Kidney epithelial cell (primary cell): ENCODE measurements at places on chromosomes 11 and 22. TPM values are rescaled to one million over a fixed set of nuclear protein-coding genes. Genes with fewer than 3 reads are reported as not detected.

DNA sequence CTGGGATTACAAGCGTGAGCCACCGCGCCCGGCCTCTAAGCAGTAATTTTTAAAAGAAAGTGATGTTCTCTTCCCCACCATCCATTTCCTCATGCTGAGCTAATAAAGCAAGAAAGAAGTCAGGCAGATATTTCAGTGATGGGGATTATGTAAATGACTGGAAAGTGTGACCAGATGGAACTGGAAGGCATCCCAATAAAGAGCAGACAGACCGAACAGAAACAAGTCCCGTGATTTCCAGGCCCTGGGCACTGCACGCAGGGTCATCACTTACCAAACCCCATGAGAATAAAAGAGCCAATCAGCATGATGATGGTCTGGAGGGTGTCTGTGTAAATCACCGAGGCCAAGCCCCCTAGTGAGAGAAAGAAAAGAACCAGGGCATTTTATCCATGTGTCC is 18.2 kb downstream of the SLC5A4 start:
- no peak for DNase-seq

Gene OR8K5
- total RNA-seq, result not detected in 2 replicates

- DNase-seq, result no peak
Observed at GRCh38 chr11:16382638-16383380, 26.5 kb upstream of the SOX6 start.

Gene APOA1
- not detected in 2 replicates for total RNA-seq

- peak; percentile 99 for DNase-seq
Observed at GRCh38 chr11:12182676-12183541, 72.5 kb downstream of the MICAL2 start.

DNA sequence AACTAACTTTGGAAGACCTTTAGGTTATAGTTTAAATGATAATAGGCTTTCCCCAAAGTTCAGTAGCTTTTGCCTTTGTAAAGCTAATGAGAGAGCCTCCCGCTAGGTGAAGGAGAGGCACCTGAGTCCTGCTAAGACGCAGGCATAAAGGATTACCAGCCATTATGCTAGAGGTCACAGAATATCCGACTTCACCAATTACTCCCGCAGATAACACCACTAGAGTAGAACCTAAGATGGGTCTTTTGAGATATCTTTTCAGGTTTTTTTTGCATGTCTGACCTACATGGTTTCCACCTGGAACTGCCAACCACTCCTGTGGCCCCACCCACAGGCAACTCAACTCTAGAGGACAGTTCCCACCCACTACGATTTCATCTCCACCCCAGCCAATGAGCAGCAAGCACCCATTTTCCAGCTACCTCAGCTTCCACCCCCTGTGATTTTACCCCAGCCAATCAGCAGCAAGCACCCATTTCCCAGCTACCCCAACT is 314.3 kb downstream of the BRD1 start:
- no peak for DNase-seq

GRCh38 chr11:78365381-78365792 is 52.2 kb downstream of the GAB2 start:
- DNase-seq, result peak; percentile 37

GRCh38 chr11:32817852-32818183 is 11.9 kb upstream of the PRRG4 start:
- no peak for DNase-seq

GRCh38 chr22:19841641-19842392 is 12.9 kb downstream of the GNB1L start:
- no peak for DNase-seq

Gene ZNF195
- total RNA-seq, result 53.5 and 72.5 TPM in 2 replicates

DNA sequence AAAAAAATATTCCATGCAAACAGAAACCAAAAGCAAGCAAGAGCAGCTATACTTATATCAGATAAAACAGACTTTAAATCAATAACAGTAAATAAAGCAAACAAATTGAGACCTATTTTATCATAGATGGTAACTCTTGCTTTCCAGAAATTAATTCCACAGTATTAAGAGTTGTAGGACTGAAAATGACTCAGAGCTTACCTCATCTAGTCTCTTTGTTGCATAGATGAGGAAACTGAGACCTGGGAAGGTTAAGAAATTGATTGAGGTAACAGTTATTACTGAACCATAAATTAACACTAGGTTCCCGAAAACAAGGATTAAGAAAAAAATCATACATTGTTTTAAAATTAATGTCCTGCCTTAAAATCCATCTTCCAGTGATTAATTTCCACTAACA is 123.8 kb downstream of the PLEKHA7 start:
- no peak for DNase-seq

Gene TRIM66
- total RNA-seq, result 4.2 and 6.6 TPM in 2 replicates

GRCh38 chr11:43905813-43906241 is 25.2 kb downstream of the ALKBH3 start:
- DNase-seq, result no peak

Gene GSC2
- total RNA-seq, result not detected in 2 replicates

- DNase-seq, result no peak
Observed at GRCh38 chr11:42034826-42035225, 575.4 kb upstream of the LRRC4C start.

Gene MS4A14
- total RNA-seq, result not detected in 2 replicates
